ENCODE measurements at places on chromosomes 12 and 14. TPM values are rescaled to one million over a fixed set of nuclear protein-coding genes. Genes with fewer than 3 reads are reported as not detected.

Gene FLVCR2
- 91.9 TPM for total RNA-seq

Gene CEP290
- total RNA-seq: 24.1 TPM

Gene C3AR1
- total RNA-seq: 0.70 TPM

Gene SLC24A4
- total RNA-seq: 0.54 TPM

Gene RACGAP1
- total RNA-seq: 7.2 TPM

DNA sequence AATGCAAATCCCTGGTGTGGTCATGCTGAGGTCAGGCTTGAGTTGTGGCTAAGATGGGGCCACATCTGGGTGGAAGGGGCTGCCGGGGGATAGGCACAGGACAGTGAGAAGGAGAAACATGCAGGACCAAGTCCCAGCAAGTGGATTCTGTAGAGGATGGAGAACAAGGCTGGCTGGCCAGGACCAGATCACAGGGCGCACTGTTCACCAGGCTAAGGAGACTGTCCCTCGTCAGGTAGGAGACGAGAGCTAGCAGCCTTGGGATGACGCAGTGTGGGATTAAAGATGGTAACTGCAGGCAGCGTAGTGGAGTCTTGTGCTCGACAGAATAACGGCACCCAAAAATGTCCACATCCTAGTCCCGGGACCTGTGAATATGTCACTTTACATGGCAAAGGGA is 336.1 kb downstream of the BCL11B start:
- H3K36me3 ChIP-seq: no peaks in the 10 kb centered on the region
- H3K4me1 ChIP-seq: no peaks in the 10 kb centered on the region
- no peaks in the 10 kb centered on the region for H3K27me3 ChIP-seq
- no peak for DNase-seq

- no peak for DNase-seq
- no peaks in the 10 kb centered on the region for H3K36me3 ChIP-seq
- H3K27ac ChIP-seq: no peak overlapping the region
- H3K27me3 ChIP-seq: no peaks in the 10 kb centered on the region
- H3K4me3 ChIP-seq: no peak overlapping the region
These were observed 155.7 kb upstream of the AMIGO2 start for GRCh38 chr12:47235258-47236040.

- no peaks in the 10 kb centered on the region for H3K36me3 ChIP-seq
- no peak overlapping the region for H3K4me3 ChIP-seq
These were observed 61.8 kb downstream of the RCOR1 start for GRCh38 chr14:102654298-102654697.

GRCh38 chr12:54363618-54364017 is 668 bp downstream of the GPR84 start:
- DNase-seq: no peak
- H3K27ac ChIP-seq: no peak overlapping the region

DNA sequence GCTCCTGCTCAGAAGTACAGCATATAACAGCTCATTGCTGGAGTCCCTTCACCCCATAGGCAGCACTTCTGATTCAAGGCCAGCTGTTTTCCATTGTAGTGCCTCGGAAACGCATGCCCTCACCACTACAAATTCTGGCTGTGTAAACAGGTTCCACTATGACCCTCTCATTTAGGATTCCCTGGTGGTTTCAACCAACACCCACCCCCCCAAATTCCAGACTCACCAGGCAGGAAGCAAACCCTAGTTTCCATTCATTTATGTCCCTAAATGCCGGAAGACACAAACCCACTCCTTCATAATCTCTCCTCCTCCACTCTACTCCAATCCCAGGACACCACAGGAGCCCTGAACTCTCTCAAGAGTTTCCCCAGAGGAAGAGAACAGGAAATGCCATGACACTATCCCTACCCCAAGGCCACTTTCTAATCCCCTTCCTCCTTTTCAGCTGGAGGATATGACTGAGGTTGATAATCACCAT is 75.9 kb upstream of the TMPO start:
- H3K36me3 ChIP-seq: no peaks in the 10 kb centered on the region
- H3K27ac ChIP-seq: no peak overlapping the region
- DNase-seq: no peak
- no peak overlapping the region for H3K4me3 ChIP-seq
- H3K4me1 ChIP-seq: no peaks in the 10 kb centered on the region
- no peaks in the 10 kb centered on the region for H3K27me3 ChIP-seq

DNA sequence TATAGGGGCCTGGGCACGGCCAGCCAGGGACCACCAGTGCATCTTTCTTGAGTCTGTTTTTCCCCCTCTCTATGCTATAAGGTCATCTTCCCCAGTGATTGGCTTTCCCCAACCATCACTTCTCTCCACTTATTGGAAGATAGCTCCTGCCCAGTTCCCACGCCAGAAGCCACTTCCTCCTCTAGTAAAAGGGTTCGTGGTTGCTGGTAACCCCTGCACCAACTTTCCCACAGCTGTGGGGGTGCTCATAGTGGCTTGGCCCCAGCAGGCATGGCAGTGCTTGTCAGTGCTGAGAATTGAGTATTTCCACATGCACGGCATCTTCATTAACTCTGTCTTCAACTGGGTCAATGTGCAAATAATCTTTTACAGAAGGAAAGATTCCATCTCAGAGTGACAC is 215.4 kb downstream of the FOXN3 start:
- H3K4me1 ChIP-seq: no peaks in the 10 kb centered on the region
- H3K27ac ChIP-seq: no peak overlapping the region
- no peak for DNase-seq
- no peak overlapping the region for H3K4me3 ChIP-seq
- no peaks in the 10 kb centered on the region for H3K36me3 ChIP-seq
- no peaks in the 10 kb centered on the region for H3K27me3 ChIP-seq

Data from Peyer's patch (tissue), 4 donors.